Activated CD8-positive, alpha-beta memory T cell treated with anti-CD3 and anti-CD28 coated beads for 4 hours (primary cell): ENCODE measurements at places on chromosomes 2 and 18.

GRCh38 chr2:195535911-195536522 lies 121.0 kb upstream of the SLC39A10 start:
- DNase-seq: peak; percentile 69

GRCh38 chr18:35470435-35470834 lies 27.3 kb downstream of the INO80C start:
- no peak for DNase-seq

- no peak for DNase-seq
These were observed 40.0 kb upstream of the LAPTM4A start for GRCh38 chr2:20091305-20091991.

GRCh38 chr18:41096504-41096903 lies 858.5 kb upstream of the PIK3C3 start:
- no peak for DNase-seq

- DNase-seq: no peak
These were observed 70.6 kb upstream of the PSMD14 start for GRCh38 chr2:161237392-161238264.

GRCh38 chr2:231429152-231429551 lies 33.6 kb downstream of the B3GNT7 start:
- DNase-seq: no peak

- DNase-seq: no peak
These were observed 52.6 kb upstream of the HS6ST1 start for GRCh38 chr2:128371248-128371630.

GRCh38 chr2:176542476-176542875 lies 273.2 kb downstream of the MTX2 start:
- no peak for DNase-seq

DNA sequence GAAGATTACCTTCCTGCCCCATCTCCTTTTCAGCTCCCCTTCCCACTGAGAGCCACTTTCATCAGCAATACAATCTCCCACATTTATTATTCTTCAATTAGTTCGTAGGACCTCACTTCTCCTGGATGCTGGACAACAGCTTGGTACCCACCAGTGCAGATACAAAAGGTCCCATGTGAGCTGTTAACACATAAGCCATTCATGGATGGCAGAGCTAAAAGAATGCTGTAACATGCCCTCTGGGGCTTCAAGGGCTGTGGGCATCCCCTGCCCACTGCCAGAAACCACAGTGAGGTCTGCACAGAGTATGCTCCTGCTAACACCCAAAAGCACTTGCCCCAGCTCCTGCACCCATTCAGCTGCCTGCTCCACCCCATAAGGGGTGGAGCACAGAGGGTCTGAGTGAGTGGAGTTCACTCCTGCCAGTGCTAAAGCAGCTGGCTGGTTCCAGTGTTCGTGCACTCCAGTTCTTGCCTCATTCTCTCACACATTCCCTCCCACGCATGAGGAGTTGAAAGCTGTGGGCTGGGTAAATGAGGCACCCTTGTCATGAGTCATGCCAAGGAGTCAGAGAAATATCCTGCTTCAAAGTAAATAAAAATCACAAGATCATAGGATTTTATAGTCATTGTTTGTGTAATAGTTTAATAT lies 305.9 kb upstream of the TMEFF2 start:
- no peak for DNase-seq

- DNase-seq: no peak
These were observed 353.2 kb downstream of the ZEB2 start for GRCh38 chr2:144166743-144167142.

DNA sequence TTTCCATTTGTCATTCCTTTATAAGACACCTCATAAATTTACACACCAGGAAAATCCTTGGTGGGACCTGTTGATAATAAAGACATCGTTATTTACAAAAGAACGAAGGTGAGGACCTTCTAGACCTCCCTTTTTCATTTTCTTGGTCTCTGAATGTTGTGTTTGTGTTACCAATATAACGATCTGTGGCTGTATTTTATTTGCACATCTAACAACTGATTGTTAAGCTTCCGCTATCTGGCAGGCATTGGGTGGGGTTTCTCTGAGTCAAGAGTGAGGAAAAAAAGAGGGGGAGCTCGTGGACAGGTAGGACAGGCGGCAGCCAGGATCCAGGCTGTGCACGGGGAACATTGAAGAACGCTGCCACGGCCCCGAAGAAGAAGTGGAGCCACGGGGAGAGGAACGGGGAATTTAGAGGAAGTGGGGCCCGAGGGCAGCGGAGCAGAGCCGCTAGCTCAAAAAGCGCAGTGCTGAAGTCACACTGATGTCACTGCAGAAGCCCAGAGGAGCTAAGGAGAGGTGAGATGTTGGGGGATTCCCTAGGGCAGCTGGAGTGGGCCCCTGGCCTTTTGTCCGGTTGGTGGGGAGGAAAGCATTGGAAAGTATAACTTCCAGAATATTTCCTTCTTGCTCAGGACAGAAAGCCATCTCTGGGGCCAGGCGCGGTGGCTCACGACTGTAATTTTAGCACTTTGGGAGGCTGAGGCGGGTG lies 20.9 kb upstream of the DNMT3A start:
- DNase-seq: no peak

GRCh38 chr2:98445683-98446581 lies 1.3 kb downstream of the INPP4A start:
- DNase-seq: no peak

DNA sequence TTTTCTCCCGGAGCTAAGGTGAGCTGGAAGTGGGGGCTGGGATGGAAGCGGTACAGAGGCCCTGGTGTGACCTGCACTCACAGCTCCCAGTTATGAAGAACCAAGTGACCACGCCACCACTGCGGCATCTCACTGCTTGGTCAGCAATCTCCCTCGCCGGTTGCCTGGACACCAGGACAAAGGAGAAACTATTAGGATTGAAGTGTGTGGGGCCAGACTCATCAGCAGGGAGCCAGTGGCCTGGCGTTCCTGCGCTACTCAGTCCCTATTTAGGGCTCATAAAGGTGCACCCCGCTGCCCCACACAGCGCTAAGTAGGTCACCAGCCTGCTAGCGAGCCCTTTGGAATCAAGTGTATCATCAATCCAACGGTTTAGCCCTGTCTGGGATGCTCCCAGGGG lies 82.9 kb downstream of the ZCCHC2 start:
- no peak for DNase-seq

DNA sequence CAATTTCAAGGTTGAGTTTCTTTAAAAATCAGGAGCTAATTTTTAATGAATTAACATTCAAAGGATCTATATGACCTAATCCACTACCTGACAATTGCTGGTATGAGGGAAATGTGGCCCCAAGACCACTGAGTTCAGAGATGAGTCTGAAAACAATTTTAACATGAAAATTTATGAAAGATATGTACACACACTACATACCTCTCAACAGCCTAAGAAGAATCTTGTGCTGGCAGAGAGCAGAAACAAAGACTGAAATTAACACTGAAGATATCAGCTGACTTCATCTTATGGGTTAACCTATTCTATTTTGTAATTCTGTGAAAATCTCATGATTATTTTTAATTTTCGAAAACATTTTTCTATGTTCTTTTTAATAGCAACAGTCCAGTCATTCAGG lies 1.7 kb downstream of the FAP start:
- no peak for DNase-seq

DNA sequence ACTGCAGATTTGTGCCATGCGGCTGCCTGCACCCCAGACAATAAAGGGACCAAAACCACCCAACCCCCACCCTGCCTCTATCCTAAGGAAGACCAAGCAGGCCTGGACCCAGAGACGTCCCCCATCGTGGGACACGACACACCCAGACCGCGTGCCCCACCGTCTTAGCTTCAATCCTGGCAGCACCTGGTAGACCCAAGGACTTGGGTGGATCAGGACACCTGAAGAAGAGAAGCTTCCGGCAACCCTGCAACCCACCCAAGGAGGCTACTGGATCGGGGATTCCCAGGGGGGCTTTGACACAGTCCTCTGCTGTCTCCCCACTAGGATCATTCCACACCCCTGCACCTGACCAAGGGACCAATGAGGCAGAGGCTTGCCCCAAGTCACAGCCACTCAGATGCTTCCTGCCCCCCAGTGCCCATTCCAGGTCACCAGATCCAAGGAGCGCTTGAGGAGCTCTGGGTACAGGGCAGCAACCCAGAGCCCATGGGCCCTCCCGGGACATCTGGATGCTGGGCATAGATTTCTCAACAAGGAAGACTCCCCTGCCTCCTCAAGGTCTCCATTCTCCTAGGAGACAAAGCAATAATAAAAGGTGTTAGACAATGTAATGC lies 3.6 kb downstream of the ALPI start:
- no peak for DNase-seq

DNA sequence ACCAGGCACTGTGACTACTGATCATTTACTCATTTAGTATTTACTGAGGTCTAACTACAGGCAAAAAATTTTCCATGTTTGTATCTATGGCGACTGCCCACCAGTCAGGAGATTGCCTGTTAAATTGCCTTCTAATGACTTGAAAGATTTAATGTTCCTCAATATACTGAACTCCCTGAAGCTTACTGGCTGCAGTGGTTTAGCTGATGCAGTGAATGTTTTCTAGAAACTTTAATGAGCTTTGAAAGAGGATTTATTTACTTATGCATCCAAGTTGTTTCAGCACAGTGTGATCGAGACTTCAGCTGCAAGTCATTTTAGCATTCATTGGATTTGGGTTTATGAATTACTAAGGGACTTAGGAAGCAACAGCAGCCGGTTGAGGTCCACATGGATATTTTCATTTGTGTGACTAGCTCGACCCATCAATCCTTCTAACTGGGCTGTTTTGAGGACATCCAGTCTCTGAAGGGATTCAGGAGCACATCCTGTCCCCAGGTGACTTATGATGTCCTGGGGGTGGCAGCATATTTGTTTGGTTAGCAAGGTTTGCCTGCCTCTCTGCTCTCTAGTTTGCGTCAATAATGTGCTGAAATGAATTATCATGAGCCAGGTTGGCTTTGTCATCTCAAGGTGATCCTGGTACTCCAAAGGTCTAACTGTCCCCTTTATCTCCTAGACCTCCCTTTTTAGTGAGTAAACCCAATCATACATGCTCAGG lies 26.8 kb downstream of the ACMSD start:
- DNase-seq: no peak

DNA sequence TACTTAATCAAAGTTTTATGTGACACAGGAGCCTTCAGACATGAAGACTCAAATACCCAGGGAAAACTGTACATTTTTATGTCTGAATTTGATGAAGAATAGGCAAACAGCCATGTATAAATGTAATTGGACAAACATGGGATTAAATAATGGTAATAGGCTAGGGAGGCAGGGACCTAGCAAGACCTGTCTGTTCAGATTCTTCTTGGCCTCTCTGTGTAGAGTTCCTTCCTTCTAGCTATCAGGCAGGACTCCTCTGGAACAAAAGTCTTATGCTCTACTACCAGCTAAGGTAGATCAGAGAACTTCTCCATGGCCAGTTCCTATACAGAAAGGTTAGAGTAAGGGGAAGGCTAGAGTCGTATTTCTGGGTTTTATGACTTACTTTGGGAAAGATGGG lies 9.5 kb upstream of the PARD3B start:
- no peak for DNase-seq

DNA sequence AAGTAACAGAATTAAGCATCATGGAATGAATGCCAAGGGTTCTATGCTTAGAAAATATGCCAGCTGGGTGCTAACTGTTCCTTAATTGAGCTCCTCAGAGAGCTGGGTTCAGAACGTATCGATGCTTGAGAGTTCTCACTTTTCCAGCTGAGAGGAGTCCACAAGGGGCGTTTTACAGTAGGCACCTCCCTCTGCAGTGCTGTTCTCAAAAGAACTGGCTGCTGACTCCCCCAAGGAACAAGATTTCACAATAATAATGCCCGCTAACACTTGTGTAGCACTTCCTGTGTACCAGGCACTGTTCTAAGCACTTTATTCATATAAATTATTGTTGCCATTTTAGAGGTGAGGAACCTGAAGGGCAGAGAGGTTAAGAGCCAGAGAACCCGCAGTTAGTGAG lies 18.1 kb upstream of the TMEM237 start:
- no peak for DNase-seq

- no peak for DNase-seq
These were observed 330.1 kb downstream of the CMPK2 start for GRCh38 chr2:6535572-6535971.

- DNase-seq: no peak
These were observed 70.3 kb upstream of the DOCK10 start for GRCh38 chr2:225112362-225113126.

DNA sequence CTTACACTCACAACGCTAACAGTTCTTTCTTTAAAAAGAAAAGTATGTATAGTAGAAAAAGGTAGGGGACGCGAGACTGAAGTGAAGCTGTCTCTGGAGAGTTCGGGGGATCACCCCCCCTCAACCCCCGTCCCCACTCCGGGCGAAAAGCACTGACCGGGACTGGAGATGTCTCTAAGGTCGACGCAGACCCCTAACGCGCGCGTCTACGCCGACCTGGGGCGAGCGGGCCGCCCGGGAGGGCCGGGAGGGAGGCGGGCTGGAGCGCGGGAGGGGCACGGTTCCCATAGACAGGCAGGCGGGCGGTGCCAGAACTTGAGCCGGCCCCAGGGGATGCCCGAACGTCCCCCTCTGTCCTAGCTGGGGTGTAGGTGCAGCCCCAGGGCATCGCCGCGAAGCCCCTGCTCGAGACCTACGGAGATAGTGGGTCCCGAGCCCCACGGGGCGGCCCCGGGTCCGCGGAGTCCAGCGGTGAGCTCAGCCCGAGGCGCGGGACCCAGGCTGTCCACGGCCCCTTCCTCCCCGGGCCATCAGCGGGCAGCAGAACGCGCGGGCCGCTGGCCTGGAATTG lies 82.2 kb downstream of the CHRNA1 start:
- DNase-seq: no peak

- DNase-seq: no peak
These were observed 320.8 kb downstream of the AFF3 start for GRCh38 chr2:99821572-99821971.

DNA sequence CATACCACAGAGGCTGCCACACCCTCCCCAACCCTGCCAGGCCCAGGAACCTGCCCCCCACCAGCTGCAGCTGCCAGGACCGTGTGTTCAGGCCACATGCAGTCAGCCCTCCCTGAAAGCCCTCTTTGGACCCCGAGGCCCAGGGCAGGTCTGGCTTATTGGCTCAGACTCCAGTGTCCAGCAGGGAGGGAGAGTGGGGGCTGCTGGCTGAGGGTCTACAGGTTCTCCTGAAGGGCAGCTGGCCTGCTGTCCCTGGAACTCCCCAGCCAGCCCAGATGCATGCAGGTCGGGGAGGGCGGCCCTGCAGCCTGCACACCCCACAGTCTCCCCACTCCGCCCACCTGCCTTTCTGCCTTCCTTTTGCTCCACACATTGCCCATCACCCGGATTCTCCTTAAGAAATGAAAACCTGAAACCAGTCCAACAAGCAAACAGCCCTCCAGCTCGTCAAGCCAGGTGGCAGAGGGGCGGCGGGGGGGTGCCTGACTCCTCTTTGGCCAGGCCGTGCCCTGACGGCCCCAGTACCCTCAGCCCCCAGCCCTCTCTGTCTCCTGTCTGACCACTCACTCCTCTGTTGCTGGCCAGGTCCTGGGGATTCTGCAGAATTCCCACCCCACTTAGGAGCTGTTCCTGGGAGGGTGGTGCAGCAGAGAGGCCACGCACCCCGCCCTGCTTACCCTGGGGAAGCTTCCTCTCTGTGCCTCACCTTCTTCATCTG lies 18.0 kb downstream of the GPR35 start:
- no peak for DNase-seq
